ENCODE measurements at places on chromosomes 2 and 18.

DNA sequence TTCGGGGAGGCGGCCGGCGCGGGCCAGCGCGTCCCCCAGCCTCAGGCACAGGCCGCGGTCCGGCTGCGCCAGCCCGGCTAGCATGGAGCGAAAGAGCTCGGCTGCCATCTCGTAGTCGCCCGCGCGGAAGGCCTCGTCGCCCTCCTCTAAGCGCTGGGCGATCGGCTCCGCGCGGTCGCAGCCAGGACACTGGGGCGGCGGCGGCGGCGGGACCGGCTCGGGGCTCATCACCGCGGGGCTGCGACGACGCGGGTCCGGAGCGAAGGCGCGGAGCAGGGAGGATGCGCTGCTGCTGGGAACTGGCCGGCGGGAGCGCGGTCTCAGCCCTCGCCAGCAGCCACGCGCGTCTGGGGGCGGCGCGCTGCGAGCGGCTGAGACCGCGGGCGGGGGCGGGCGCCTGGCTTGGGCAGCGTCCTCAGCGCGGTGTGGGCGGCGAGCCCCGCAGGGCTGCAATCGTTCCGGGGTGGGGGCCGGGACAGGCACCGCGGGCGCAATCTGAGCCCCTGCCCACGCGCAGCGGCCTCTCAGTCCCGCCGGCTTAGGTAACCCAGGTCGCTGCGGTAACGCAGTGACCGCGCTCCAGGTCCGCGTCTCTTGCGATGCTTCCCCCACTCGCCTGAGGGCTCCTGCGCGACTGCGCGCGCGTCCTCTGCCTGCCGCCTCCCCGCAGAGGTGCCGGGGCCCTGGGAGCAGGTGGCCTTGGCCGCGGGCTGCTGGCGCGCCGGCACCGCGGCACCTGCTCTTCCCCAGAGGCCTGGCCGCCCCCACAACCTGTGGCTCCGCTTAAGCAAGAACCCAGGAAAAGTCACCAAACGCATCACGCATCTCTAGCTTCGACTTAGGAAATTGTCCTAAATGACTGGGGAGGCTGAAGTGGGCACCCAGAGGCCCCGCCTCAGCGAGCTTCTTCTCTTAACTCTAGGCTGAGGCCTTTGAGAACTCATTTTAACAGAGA lies at the start of gene LONRF2:
TSS of gene LONRF2 (minus strand) at position 636 of the 955 bp plus-strand sequence. CDS start at position 228, 408 bp downstream.
- DNase-seq = no peak

- no peak for DNase-seq
These were observed 15.5 kb downstream of the CYP1B1 start for GRCh38 chr2:38060236-38061018.

GRCh38 chr2:28391564-28392296 lies 928 bp upstream of the FOSL2 start:
- peak; percentile 98 for DNase-seq

GRCh38 chr2:188364033-188364630 lies 72.5 kb downstream of the GULP1 start:
- DNase-seq = no peak

- DNase-seq = no peak
These were observed 786 bp upstream of the TMEM200C start for GRCh38 chr18:5895876-5896740.

GRCh38 chr2:88061295-88061694 lies 5.7 kb upstream of the KRCC1 start:
- no peak for DNase-seq

DNA sequence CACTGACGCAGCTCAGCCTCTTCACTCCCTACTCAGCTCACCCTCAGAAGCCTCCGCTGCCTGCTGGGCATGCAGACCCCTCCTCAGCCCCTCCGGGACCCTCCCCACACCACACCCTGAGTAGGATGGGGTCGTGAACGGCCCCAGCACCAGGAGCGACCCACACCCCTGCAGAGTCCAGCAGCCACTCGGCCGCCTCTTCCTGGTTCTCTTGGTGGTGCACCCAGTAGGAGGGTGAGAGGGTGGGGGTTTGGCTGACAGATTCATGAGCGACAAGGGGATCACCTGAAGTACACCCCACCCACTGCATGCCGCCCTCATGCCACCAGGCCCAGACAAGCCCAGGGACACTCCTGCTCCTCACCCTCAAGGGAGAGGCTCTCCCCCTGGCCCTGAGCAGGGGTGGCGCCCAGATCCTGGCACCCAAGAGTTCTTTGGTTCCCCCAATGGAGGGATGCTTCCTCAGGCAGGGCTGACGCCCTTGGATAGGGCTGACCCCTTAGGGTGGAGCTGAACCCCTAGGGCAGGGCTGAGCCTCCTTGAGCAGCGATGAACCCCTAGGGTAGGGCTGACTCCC lies 76.6 kb upstream of the GPC1 start:
- no peak for DNase-seq

GRCh38 chr18:55266981-55267380 lies 307.7 kb upstream of the CCDC68 start:
- DNase-seq = no peak

- DNase-seq = no peak
These were observed 12.7 kb downstream of the CATIP start for GRCh38 chr2:218369330-218369729.

DNA sequence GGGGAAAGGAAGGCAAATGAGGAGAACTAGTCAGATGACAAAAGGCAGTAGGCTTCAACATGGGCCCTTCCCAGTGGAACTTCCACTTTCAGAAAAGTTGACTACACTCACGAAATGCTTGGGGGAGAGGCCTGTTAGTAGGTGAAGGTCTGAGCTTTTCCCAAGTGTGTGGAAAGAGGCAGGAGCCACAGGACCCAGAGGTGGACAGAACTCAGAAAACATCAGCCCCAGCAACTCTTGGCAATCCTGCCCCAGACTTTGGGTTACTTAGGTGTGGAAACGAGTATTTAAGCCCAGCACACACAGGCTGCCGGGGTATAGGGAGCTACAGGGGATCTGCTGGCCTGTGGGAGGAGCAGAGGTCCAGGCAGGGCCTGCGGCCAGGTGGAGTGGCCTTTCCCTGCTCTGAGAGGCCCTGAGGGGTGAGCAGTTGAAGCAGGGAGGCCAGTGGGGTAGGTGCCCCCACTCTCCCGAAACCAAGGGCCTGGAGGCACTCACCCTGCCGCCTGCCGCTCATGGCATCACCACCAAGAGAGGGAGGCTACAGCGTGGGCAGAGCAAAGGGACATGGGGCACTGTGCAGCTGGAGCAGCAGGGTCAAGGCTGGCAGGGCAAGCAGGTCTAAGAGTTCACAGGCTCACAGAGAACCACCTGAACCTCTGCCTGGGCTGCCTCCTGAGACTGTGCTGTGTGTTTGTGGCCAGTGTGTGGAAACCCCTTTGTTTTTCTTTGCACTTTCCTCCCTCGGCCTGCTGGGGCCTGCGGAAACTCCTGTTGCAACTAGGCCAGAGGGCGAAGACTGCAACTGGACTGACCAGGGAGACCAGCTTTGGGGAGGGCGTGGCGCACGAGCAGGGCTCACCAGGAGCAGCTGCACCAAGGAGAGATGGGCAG lies 130.7 kb upstream of the SERTAD2 start:
- DNase-seq = no peak

DNA sequence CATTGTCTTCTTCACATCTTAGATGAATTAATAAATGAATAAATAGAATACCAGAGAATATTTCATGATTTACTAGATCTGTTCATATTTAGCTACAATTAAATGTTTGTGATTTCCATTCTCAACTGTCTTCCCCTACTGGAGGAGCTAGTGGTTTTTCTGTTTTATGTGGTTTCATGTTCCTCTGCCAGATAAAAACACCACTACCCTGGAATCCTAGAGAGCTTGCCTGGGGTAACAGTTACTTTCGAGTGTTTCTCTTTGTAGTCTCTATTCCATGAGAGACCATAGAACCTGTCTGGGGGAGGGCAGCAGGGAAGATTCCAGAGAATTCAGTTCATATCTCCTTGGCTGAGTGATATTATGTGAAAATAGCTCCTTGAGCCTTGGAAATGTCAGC lies 349.2 kb downstream of the INSIG2 start:
- no peak for DNase-seq

GRCh38 chr2:191362841-191363240 lies 117.6 kb downstream of the MYO1B start:
- no peak for DNase-seq

DNA sequence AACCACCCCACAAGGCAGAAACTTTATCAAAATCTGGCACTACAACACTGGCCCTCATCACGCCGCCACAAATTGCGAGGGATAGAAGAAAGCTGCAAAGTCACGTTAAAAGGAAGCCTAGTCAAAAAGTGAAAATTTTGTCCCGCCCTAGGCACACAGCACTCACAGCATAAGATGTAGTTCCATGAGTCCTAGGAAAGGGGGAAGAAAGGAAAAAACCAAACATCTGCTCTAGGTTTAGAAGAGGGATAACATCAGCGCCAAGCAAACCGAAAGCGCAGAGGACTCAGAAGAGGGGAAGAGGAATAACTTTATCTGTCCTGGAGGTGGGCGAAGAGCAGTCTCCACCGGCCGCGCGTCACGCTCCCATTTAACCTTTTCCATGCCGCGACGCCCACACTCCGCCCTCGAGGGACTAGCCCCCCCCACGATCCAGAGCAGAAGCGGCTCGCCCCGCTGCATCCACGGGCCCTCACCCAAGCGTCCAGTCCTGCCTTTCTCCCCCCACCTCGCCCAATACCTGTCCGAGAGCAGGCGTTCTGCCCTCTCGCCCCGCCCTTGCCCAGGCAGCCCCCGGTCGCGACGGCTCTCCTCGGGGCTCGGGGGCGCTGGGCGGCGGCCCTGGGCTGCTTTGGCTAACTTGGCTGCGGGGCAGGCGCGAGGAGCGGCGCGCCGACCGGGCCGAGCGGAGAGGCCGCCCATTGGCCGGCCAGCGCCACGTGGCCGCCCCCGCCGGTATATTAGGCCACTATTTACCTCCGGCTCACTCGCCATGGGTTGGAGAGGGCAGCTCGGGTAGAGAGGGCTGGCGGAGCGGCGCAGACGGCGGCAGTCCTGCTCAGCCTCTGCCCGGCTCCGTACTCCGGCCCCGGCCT lies at the start of gene HOXD1:
TSS of gene HOXD1 (plus strand) at position 770 of the 875 bp plus-strand sequence. CDS start 134 bp downstream, outside the sequence.
- DNase-seq = peak; percentile 64

DNA sequence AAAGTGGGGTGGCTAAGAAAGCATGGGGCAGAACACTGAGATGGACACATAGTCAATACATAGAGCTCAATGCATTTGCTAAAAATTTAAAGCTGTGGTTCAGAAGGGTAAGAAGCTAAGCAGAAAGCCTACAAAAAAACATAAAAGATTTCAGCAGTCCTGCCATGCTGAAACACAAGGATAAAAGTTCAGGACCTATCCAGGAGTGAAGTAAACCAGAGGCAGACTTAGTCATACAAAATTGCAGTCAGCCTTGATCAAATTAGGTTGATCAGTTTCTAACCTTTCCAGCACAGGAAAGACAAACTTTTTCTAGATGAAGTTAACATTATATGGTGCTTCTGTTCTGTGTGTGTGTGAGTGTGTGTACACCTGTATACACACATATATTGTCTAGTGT lies 120.8 kb upstream of the RBMS1 start:
- DNase-seq = no peak

DNA sequence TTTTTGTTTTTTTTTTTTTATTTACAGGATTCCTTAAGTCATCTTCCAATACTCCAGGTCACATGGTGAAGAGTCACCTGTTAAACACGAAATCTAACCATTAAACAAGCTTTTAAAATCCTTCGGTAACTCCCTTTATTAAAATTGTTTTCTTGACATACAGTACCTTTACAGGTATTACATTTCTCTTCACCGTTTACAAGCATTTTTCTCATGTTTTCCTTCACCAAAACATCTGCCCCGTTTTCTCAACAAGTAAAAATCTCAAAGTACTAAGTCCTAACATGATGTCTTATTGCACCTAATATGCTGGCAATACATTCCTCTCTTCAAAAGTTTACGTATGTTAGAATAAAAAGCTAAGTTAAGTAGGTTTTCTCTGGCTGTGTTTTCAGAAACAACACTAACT lies 1.1 kb downstream of the PUM2 start:
- DNase-seq = no peak
